Cerebellum (tissue), 4 donors: ENCODE measurements at places on chromosomes 5 and 9.

- DNase-seq: no peak
Measured at GRCh38 chr9:81028504-81028903, 660.8 kb downstream of the TLE1 start.

DNA sequence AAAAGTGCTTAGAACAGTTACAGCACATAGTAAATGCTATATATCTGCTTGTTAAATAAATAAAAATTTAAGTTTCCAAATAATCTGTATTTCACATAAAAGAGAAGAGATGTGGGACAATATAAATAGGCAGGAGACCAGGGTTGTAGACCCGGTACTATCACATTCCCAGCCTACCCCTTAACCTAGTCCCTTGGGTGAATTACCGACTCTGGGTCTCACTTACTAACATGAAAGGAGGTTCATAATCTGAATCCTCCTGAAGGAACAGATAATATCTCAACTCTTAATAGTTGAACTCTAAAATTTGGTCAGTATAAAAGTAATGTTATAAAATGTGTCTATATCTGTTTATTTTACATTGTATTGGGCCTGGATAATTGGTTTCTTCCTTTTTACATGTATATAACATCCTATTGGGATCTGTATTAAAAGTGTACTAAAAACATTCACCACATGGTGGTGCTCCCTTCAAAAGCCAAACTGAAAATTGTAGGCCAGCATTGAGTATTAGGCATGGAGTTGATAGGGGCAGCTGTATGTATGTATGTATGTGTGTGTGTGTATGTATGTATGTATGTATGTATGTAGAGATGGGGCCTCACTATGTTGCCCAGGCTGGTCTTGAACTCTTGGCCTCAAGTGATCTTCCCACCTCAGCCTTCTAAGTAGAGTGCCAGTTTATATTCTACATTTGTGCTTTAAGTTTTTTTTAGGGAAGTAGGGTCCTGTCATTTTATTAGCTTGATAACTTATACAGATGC lies 64.2 kb upstream of the ABL1 start:
- peak; percentile 44 for DNase-seq

GRCh38 chr5:125703616-125704015 lies 719.6 kb upstream of the GRAMD2B start:
- no peak for DNase-seq

DNA sequence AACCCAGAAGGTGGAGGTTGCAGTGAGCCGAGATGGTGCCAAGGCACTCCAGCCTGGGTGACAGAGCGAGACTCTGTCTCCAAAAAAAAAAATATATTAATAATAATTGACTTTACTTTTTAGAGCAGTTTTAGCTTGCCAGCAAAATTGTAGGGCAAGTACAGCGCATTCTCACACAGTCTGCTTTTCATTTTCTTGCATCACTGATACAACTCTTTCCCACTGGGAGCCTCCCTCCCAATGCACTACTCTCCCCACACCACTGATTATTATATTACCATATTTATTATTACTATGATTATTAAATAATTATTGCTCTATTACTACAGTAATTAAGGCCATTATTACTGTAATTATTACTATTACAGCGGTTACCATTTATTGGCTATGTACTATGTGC lies 212.8 kb downstream of the GNA14 start:
- no peak for DNase-seq

DNA sequence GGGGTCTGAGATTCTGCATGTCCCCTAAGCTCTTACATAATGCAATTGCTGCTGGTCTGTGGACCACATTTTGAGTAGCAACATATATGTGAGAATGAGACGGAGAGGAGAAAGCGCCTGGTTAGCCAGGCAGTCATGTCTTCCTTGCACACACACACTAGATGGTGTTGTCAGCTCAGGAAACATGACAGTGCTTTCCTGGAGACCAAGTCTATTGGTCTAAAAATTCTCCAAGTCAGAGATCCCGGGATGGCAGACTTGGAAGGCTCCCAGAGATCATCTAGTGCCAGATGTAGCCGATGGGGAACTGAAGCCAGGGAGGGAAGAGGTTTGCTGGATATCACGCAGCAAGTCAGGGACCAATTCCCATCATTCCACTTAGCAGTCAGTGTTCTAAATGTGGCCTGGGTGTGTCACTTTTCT lies 53.4 kb downstream of the GALNT12 start:
- peak; percentile 65 for DNase-seq

- DNase-seq: no peak
Measured at GRCh38 chr5:178590141-178590923, at the start of gene COL23A1. Gene COL23A1 (minus strand): TSS chr5:178590393.

DNA sequence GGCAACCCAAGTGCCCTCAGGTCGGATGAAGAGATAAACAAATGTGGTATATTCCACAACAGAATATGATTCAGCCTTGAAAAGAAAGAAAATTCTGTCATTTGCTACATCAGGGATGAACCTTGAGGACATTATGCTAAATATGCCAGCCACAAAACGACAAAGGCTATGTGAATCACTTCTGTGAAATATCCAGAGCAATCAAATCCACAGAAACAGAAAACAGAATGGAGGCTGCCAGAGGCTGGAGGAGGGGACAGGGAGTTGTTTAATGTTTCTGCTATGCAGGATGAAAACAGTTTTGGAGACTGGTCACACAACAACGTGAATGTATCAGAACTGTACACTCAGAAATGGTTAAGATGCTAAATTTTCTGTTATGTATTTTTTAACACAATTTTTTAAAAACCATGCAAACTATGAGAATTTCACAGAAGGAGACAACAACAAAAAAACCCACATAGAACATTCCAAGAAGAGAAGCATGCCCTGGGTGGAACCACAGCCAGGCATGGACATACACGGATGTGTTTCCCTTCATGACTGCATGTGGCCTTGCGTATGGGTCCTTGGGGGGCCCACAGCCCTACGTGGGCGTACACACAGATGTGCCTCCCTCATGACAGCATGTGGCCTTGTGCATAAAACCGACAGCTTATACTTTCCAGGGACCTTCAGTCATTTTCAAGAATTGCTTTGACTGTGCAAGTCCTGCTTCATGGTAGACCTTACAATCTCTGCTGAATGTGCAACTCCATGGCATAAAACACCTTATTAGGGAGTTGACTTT lies 146.7 kb downstream of the ROR2 start:
- no peak for DNase-seq

GRCh38 chr5:73267766-73268435 lies 94.9 kb downstream of the TMEM174 start:
- no peak for DNase-seq

DNA sequence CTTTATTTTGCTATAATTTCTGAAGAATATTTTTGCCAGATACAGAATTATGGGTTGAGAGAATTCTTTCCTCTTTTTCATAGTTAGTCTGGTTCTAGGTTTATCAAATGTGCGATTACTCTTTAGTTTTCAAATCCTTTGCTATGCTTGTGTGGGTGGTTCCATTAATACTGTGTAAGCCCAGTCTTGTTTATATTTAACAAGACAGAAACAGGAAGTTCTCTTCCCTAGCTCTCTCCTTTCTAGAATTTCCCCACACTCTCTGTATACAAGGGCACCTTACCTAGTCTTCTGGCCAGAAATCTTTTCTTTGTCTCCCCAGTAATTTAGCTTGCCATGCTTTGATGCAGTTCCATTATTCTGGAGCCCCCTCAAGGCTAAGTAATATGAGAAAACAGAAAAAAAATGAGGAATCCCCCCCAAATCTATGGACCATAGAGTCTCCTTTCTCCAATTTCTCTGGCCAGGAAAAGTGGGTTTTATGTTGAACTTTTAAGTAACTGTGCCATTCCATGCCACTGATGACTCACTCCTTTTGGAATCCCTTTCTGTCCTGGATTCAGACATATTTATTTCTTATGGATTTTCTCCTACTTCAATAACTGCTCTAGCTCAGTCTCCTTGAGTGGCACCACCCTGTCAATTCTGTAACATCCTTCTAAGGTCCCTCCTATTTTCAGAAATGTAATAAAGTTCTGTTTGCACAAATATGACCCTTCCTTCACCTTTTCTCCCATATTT lies 1714.1 kb downstream of the EFNA5 start:
- no peak for DNase-seq

GRCh38 chr9:126927419-126927818 lies 12.8 kb downstream of the RALGPS1 start:
- no peak for DNase-seq

- no peak for DNase-seq
Measured at GRCh38 chr5:143397302-143398052, 6.0 kb downstream of the NR3C1 start.

DNA sequence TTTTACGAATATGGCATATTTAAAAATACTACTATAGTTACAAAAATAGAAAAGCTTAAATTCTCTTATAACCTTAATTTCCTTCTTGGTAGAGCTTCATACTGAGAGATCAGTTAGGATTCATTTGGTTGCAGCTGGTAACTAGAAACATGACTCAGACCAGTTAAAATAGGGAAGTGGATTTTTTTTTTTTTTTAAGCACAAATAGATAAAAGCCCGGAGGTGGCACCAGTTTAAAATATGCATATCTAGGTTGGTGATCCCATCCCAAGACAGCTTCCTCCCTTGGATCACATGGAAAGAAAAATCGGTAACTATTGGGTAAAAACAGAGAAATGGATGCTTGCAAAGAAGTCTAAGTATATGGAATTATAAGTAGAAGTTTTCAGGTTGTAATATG lies 1634.3 kb downstream of the MAT2B start:
- DNase-seq: no peak

GRCh38 chr9:126615791-126616447 lies 2.2 kb downstream of the LMX1B start:
- DNase-seq: no peak

DNA sequence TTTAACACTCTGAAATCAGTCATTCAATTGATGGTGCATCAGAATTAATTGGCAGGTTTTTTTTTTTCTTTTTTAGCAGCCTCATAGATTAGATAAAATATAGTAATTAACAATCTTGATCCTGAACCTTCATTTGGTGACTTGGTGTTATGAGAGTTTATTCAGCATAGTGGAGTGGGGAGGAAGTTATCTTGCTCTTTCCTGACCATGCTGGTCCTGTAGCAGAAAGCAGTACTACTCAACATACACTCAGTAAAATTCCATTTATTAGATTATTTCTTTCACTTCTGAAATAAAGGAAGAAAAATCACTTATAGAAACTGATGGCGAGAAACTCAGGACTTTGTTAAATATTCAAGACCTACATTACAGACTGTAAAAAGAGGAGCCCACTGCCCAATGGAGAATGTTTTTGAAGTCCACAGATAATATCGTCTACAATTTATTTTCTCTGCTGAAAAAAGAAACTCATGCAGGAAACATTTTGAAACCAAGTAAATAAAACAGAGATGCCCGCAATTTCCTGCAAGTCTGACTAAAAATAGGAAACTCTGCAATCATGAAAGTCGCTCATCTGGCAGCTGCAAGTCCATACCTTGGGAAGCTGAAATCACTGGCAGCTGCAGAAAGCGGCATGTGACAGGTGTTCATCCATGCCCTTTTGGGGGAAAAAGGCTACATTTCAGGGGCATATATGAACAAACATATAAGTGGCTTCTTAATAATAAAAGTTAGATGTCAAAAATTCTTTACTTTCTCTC lies 233.2 kb upstream of the RFX3 start:
- DNase-seq: no peak

DNA sequence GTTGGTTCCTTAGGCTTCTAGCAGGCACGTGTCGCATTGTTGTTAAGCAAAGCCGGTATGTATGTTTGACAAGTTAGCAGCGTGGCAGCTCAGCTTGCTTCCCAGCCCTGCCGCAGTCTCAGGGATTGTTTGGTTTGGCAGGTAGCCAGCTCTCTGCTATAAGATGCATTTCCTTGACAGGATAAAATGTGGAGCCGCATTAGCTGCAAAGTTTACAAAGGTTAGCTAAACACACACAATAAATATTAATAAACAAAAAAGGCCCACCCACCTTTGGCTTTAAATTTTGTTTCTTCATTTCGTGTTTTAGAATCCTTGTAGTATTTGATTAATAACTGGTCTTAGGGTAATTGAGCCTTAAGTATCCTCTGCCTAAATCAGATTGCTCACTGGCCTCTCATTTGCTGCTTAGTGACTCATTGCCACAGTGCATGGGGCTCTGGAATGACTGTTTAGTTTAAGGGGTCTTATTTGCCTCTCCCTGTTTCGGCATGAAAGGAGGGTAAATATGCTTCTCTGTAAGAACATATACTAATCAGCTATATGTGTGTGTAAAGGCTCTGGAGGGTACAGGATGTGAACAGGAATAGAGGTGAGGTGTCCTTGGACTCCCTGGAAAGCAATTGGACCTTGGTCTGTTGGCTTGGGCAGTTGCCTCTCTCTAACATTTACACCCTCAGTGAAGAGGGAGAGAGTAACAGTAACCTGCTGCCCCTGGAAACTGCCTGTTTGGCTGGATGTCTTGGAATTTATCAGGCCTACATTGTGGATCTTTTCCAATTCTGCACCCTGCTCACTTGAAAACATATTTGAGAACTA lies 122.0 kb downstream of the GDNF start:
- DNase-seq: peak; percentile 31

GRCh38 chr5:170861917-170862766 lies at the start of gene RANBP17:
Gene RANBP17 (plus strand): TSS chr5:170862018.
- DNase-seq: peak; percentile 44

GRCh38 chr9:110538647-110539041 lies 40.9 kb downstream of the SVEP1 start:
- no peak for DNase-seq

DNA sequence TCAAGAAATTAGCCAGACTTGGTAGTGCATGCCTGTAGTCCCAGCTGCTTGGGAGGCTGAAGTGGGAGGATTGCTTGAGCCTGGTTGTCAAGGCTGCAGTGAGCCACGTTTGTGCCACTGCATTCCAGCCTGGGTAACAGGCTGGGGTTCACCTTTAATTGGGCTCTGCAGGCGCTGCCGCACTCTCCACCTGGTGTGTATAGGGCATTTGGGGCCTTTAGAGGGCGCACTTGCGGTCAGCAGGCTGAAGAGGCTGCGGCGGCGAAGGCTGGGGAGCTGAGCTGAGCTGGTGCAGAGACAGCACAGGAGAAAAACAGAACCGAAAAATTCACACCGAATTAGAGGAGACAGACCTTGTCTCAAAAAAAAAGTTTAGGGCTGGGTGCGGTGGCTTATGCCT lies 31.2 kb downstream of the CDK7 start:
- DNase-seq: no peak

DNA sequence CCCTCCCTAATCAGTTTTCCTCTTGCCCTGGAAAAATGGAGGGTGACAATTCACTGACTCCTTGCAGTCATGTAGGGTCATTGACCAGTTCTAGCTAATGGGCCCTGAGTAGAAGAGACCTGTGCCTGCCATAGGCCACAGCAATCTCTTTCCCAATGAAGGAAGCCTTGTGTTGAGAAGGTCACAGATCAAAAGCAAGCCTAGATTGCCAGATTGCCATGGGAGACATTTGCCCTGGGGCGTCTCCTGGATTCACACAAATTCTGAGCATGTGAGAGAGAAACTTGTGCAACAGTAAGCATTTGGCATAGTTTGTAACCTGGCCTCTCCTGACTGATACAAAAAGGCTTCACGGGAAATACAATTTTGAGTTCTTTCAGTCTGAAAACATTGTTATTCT lies 148.0 kb downstream of the NUDT12 start:
- no peak for DNase-seq

GRCh38 chr5:54956922-54957321 lies 28.5 kb downstream of the ESM1 start:
- DNase-seq: no peak

- no peak for DNase-seq
Measured at GRCh38 chr9:123678038-123678877, 251.7 kb downstream of the DENND1A start.

- DNase-seq: no peak
Measured at GRCh38 chr5:106481374-106481773, 1189.4 kb downstream of the EFNA5 start.

GRCh38 chr5:178107756-178108310 lies 5.5 kb upstream of the N4BP3 start:
- DNase-seq: no peak
